ENCODE measurements at places on chromosomes 4 and X. TPM values are rescaled to one million over a fixed set of nuclear protein-coding genes. Genes with fewer than 3 reads are reported as not detected.

- no peak for DNase-seq
Measured at GRCh38 chr4:7232061-7232650, 39.8 kb downstream of the SORCS2 start.

DNA sequence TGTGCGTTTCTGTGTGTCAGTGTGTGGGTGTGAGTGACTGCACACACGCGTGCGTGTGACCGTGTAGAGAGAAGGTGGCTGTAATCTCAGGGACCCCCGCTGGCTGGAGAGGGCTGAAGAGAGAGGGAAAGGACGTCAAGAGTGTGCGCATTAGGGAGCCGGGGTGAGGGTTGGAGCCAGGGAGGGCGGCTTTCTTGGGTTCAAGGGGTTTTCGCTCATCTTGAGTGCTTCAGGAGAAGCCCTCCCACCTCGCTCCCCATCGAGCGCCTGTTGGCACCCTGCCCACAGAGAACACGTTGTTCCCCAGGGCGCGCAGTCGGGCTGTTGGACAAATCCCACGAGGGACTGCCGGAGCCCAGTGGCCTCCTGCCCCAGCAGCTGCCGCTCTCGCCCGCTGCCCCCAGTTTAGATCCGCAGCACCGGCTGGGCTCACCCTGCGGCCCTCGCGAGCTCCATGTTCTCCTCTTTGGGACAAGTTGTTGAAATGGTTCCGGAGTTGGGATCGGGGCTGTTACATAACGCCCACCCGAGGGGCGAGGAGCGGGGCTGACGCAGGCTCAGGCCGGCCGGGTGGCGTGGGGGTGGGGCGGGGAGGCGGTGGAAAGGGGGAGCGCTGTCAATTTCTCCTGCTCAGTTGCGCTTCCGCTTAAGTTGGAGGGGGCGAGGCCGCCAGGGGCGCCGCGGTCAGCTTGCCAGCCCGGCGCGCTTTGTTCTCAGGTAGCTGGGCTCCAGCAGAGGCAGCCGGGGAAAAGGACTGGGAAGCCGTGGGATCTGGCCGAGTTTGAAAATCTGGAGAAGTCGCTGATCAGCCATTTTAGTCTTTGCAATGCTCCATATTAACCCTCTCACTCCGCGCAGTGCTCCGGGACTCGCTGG, 1.6 kb downstream of the GRIA2 start:
- DNase-seq = peak; percentile 87

DNA sequence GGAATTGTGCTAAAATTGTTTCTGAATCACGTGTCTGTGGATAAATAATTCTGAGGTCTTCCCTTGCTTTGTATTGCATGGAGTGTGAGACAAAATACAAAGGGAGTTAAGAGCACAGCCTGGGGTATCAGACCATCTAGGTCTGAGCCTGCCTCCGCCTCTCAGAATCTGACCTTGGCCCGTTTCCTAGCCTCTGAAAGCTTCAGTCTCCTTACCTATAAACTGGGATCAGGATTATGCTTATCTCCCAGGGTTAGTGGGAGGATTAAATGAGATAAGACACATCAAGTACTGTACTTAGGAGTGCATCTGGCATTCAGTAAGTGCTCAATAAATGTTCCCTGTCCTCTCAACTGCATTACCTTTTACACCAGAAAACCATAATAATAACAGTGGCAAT, 140.6 kb upstream of the TENM3 start:
- no peak for DNase-seq

GRCh38 chr4:84683064-84683850, 100.3 kb downstream of the CDS1 start:
- no peak for DNase-seq

GRCh38 chrX:13050151-13050550, 5.7 kb upstream of the FAM9C start:
- no peak for DNase-seq

DNA sequence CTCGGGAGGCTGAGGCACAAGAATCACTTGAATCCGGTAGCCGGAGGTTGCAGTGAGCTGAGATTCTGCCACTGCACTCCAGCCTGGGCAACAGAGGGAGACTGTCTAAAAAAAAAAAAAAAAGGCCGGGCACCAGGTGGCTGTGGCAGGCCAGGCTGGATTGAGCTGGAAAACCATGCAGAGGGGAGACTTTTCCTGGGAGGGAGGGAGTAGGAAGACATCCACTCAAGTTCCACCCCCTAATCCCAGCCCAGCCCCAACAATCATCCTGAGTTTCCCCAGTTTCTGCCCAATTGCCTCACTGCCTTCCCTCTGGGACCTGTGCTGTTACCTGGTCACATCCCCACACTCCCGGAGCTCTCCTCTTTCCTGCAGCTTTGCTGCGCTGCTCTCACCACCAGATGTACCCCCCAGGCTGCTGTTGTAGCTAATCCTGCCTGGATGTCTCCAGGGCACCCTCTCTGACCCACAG, 9.0 kb upstream of the TSPYL2 start:
- peak; percentile 55 for DNase-seq

DNA sequence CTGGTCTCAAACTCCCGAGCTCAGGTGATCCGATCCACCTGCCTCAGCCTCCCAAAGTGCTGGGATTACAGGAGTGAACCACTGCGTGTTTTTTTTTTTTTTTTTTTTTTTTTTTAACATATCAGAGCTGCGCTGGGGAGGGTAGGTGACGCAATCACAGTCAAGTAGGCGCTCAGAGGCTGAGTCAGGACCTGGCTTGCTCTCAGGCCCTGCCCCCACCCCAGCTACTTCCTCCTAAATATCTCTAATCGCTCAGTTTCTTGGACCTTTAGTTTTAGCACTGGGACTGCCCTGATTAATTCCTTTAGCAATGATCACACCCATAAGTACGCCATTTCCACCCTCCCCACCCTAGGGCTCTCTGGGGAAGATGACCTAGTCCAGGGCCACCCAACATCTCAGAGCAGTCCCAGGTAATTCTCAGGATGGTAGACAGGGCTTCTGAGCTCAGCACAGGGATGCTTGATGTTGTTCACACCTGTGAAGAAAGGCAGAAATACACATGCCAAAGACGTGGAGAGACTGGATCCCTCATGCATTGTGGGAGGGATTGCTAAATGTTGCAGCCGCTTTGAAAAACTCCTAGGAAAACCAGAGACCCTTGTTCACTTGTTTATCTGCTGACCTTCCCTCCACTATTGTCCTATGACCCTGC, 50.2 kb downstream of the DDX3X start:
- DNase-seq = no peak

DNA sequence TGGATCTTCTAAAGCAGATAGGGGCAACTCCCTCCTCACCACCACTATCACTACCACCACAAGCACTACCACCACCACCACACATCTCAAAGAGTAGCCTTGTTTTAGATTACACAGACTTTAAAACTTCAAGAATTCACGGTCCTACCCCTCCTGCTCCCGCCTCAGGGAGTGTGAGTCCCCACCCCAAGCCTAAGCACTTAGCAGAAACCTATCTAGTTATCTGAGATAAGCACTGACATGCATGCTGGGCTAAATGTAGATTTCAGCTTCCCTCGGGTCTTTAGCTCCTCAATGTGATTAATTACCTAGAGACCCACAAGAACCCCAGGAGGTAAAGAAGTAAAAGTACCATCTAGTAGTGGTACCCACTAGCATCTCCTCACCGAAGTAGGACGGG, 775 bp downstream of the AMOT start:
- peak; percentile 61 for DNase-seq

Gene CT45A6
- not detected for total RNA-seq

Gene FAM241A
- total RNA-seq = 0.07 TPM

Gene TIGD2
- total RNA-seq = 16.4 TPM

Gene PRR32
- not detected for total RNA-seq

Gene SCML2
- total RNA-seq = 16.8 TPM
